ENCODE measurements at places on chromosomes 2 and 18.

DNA sequence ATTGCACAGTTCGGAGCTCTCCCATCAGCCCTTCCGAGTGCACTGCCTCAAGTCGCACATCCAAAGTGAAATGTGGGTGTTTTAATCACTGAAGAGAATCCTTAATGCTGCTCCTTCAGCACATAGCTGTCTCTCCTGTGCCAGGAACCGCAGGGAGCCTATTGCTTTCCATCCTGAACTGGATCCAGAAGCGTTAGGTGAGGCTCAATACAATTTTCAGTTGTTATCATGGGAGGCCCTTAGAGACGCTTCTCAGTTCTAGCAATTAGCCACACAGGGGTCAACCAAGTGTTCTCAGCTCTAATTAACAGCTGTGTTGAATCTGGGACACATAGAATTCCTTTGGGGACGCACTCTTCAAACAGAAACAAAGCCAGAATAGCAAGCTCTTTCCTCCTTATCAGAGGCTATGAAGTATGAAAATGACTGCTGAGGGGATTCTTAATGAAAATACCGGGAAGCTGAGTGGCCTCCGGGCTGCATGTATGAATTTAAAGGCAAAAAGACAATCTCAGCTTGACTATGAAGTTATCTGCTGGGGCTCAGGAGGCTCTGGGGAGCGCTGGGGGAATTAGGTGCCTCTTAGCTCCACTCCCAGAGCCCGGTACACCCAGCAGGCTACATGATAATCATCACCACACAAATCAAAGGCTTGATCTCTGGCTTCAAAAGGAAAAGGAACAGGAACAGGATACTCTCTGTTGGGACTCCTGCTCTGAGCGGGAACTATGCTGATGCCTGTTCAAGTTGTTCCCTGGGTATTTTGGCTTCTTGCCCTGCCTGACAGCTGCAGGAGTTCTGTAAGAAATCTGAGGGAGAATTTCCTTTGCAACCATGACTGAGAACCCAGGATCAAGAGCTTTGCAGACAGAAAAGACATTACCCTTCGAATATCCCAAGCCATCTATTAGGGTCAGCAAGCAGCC, 55.4 kb upstream of the NCOA1 start:
- peak; percentile 93 for DNase-seq

GRCh38 chr18:63963615-63964256, 6.1 kb upstream of the SERPINB8 start:
- DNase-seq: no peak

DNA sequence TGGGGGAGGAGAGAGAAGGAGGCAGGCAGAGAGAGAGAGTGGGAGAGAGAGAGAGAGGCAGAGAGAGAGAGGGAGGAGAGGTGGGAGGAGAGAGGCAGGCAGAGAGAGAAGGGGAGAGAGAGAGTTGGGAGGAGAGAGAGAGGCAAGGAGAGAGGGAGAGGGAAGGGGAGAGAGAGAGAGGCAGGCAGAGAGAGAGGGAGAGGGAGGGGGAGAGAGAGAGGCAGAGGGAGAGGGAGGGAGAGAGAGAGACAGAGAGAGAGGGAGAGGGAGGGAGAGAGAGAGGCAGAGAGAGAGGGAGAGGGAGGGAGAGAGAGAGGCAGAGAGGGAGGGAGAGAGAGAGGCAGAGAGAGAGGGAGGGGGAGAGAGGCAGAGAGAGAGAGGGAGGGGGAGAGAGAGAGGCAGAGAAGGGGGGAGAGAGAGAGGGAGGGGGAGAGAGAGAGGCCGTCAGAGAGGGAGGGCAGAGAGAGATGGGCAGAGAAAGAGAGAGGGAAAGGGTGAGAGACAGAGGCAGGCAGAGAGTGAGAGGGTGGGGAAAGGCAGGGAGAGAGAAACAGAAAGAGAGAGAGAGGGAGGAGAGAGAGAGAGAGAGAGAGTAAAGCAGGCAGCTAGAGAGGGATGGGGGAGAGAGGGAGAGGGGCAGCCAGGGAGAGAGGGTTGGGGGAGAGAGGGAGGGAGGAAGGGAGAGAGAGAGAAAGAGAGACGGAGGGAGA, 122.2 kb upstream of the PXDN start:
- no peak for DNase-seq

GRCh38 chr18:62526098-62527025, 3.5 kb downstream of the ZCCHC2 start:
- DNase-seq: peak; percentile 26

DNA sequence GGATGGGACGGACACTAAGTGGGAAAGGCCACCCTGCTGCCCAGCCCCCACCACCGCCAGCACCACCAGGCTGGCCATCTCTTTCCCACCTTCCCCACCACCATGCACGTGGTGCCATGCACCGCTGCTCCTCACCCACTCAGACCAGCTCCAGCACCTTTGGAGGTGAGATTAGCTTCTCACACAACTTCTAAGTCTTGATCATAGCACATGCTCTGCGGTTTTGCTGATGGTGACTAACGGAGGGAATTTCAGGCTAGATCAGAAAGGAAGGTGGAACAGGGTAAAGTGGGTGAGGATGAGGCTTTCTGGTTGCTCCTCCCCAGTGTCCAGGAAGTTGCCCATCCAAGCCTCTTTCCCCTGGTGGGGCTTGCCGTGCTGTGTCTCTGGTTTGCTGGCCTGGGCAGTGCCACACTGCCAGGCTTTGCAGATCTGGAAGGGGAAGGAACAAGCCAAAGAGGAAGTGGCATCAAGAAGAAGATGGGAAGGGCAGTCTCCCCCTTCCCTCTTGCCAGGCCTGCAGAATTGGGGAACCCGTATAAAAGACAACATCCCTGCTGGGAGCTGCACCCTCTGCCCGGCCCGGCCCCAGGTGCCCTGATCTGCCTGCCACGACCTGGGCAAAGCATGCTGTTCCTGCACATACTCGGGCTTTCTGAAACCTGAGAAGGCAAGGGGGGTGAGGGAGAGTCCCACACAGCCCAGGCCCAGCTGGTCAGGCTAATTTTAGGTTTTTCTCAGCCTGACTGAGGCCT, 44.3 kb upstream of the CAB39 start:
- no peak for DNase-seq

DNA sequence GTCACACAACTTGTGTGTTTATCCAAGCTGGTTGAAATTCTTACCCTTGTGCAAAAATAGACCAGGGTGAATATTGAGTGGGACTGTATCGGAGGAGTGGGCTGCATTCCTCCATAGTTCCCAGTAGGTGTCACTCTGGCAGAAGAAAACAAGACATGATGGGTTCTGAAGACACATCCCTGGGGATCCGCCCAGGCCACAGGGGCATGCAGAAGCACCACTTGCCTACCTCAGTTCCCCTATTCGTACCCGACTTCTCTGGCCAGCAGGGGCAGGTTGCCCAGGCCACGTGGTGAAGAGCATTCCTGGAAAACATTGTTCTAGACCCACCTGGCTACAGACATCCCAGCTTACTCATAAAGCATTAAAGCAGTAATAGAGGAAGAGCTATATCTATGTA, 168.2 kb downstream of the FAM210A start:
- no peak for DNase-seq

GRCh38 chr2:233468741-233469110, 97.9 kb downstream of the USP40 start:
- no peak for DNase-seq

GRCh38 chr2:160022162-160022561, 40.3 kb downstream of the PLA2R1 start:
- DNase-seq: no peak

- DNase-seq: no peak
Measured at GRCh38 chr2:152694161-152694661, 23.1 kb downstream of the PRPF40A start.

DNA sequence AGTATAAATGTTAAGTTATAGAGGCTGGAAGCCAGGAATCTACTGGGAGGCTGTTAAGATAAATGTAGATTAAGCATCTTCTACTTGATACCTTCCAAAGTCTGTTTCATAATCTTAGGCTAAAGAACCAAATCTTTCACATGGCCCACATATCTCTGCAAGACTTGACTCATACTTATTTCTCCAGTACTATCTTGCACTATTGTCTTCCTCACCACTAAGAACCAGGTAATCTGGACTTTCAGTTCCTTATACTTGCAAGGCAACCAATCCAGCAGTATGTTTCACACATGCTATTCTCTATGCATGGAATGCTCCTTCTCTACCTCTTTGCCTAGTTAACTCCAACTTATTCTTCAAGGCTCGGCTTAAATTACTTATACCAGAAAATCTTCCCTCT, 62.2 kb downstream of the RBMS1 start:
- no peak for DNase-seq

- DNase-seq: no peak
Measured at GRCh38 chr2:112566104-112566503, 18.3 kb upstream of the CHCHD5 start.

DNA sequence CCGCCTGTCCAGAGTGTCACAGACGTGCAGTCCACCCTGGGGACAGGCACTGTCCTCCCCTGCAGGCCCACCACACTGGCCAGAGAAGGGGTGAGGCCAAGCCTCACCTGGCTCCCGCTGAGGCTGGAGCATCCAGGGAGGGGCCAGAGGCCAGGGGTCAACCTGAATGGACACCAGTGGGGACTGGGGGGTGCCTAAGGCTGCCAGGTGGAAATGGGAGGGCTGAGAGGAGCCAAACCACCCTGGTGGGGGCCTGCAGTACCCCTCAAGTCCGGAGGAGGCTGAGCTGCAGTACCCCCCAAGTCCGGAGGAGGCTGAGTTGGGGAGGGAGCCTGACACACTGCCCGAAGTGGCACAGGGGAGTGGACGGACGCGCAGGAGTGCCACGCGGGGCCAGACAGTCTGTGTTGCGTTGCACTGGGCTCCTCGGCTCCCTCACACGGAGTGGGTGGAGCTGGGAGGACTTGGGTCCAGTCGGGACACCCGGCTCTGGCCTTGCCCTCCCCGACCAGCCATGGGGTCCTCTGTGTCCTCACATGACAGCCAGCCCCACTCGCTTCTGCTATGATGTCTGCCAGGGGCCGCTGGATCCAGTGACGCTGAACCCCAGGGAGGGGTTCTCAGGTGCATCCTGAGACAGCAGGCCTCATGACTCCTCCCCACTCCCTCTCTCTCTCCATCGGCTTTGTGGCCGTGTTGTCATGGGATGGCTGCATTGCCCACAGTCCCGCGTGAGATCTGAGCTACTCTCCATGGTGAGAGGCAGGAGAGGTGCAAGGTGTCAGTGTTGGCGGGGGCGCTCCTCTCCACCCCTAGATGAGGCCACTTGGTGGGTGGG, 22.3 kb upstream of the GPC1 start:
- no peak for DNase-seq

DNA sequence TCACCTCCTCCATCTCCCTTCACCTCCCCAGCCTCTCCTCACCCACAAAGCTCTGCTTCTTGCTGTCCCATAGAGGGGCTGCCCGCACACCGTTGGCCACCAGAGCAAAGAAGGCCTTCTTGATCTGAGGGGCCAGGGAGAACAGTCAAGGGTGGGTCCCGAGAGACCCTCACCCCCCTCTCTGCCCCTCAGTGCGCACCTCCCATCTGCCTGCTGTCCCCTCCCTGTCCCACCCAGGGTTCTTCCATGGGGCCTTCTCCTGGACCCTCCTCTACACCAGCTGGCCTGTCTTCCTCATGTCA, 3.2 kb downstream of the PRKAG3 start:
- DNase-seq: no peak

DNA sequence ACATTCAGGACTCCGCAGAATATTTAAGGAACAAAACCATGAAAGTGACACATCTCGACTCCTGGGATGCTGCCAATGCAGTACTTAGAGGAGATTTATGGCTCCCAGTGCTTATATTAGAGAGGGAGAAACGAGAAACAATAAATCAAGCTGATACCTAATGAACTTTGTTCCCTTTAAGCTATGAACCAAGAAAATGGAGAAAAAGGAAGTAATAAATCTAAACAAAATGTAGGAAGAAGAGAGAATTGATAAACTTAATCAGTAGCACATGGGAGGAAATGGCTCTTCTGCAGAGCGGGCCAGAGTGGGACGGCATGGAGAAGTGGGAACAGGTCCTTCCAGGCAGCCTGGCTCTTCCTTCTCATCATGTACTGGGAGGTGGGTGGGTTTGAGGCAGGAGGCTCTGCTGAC, 42.7 kb downstream of the NPPC start:
- DNase-seq: no peak

DNA sequence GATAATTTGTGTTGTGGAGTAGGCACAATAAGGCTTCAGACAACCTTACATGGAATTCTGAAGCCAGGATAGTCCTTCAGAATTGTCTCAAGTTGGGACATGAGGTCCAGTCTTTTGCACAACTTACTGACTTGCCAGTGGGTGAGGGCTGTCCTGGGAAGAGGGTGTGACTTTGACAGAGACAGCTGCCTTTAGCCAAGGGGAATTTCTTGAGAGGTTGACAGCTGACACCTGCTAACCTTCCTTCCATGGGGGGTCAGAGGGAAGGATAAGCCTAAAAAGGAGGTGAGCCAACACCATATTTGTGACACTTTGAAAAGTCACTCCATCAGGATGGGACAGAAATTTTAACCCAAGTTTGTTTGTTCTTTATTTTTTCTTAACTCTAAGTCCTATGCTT, 907.8 kb upstream of the CRIM1 start:
- DNase-seq: no peak

DNA sequence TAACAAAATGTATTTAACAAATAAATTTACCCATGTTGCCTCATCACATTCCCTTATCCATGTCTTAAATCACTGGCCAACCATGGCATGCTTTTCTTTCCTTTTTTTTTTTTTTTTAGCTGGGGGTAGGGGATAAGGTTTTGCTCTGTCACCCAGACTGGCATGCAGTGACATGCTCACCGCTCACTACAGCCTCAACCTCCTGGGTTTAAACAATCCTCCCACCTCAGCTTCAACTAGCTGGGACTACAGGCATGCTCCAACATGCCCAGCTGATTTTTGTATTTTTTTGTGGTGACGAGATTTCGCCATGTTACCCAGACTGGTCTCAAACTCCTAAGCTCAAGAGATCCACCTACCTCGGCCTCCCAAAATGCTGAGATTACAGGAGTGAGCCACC, 266.4 kb downstream of the THSD7B start:
- DNase-seq: no peak

DNA sequence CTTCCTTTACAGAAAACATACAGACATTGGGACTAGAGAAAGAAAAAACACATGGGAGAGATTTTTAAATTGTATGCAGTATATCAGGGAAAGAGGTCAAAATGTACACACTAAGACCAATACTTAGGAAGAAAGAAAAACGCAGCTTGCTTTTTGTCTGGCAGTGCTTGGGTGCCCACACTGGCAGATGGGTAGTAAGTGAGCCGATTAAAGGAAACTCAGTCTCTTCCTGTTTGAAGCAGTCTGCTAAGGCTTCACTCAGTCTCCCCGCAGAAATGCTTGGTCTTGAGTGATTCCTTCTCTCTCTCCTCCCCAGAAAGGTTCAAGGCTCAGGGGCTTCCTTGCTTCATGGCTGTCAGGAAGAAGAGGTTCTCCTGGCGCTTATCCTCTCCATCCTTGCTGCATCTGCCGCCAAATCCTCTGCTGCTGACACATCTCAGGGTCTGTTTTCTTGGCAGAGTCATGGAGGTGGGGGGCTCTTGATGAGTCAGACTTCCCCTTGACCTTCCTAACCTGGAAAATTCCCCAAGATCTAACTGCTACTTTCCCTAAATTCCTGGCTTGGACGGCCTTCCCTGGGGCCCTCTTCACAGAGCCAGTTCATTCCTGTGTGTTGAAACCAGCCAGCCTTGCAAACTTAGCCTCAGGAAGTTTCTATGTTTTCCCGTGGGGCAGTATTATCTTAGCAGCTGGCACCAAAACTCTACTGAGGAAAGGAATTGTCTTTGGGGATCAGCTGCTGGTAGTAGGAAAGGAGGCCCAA, 10.5 kb upstream of the TMSB10 start:
- DNase-seq: no peak

- DNase-seq: no peak
Measured at GRCh38 chr18:6374340-6374739, 40.4 kb downstream of the L3MBTL4 start.

GRCh38 chr2:196356332-196356731, 185.0 kb upstream of the STK17B start:
- DNase-seq: no peak

- DNase-seq: no peak
Measured at GRCh38 chr2:236765478-236765877, 195.9 kb downstream of the ACKR3 start.

Data from smooth muscle cell of the brain vasculature (primary cell).